Bronchial epithelial cell (primary cell): ENCODE measurements at places on chromosomes 1 and 21. TPM values are rescaled to one million over a fixed set of nuclear protein-coding genes. Genes with fewer than 3 reads are reported as not detected.

DNA sequence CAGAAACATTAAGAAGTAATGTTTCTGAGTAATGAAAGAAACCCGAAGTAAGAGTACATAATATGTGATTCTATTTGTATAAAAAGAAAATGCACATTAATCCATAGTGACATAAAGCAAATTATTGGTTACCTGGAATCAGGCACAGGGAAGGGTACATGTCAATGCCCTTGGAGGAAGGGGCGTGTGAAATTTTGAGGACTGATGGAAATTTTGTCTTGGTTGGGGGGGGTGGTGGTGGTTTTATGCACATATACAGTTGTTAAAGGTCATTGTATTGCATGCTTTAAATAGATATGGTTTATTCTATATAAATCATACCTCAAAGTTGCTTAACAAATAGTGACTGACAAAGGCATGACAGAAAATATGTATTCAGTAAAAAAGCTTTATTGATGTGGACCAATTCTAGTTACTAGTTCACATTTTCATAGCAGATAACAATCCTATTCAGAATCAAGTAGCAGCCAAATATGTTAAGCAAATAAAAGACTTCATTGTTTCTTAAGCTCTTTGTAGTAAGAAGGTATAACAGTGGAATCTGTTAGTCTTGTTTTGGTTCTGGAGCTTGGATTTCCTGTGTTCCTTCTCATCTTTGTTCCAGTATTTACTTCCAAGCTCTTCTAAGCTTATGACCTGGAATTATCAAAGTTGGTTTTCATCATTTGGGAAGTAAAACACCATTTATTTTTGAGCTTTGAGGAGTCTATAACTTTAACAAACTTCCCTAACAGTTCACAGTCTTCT, 15.1 kb downstream of the BACH1 start:
- DNase-seq, result no peak

DNA sequence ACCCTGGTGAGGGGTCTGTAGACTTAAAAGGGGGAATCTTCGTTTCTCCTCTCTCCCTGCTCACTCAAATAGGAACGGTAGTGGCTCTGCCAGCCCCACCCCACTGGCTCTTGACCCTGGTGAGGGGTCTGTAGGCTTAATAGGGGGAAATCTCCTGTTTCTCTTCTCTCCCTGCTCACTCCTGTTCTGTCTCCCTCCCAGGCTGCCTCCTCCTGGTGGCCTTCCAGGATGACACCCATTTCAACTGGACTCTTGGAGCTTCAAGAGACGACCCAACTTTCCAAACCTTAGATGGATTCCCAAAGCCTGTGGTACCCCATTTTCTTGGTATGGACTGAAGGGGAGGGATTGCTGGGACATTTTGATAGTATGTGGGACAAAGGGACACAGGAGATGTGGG, 1.4 kb upstream of the EPHB2 start:
- no peak for DNase-seq

OLFML3 gene
- 0.13 and 1.6 TPM in 2 replicates for total RNA-seq

DNA sequence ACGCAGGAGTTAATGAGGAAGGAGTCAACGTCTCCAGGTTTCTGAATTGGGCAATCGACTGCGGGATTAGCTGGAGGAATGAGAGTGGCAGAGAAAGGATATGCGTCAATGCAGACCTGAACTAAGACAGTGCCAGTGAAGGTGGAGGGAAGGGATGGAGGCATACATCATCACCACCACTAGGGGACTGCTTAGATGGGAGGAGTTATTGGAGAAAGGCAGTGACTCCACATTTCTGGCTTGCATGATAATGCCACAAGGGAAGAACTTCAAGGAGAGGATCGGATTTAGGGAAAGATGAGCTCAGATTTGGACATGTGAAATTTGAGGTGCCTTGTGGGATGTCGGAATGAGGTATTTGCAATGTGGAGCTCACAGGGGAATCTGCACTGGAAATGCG, 17.5 kb downstream of the VASH2 start:
- DNase-seq, result peak; percentile 67

DNA sequence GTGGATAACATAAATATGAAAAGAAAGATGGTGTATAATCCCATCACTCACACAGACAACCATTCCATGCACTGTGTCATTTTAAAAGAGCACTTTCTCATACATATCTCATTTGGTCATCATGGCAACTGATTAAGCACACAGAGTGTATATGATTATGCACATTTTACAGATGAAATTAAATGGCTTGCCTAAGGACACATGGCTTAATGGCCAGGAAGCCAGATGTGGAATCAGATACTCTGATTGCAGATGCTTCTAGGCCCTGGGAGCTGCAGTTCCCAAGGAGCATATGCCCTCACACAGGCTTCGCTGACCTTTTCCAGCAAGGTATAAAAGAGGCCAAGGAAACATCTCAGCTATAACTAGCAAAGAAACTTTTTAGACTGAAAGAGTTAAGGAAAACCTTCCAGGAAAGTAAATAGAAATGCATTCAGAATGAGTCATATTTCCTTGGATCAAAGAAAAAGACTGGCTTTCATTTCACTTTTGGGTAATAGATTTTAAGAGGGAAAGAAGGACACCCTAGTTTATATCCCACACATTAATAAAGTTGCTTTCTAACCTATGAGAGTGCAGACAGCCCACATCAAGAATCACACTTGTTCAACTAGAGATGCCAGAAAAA, 19.6 kb upstream of the FAM89A start:
- DNase-seq, result peak; percentile 45

DNA sequence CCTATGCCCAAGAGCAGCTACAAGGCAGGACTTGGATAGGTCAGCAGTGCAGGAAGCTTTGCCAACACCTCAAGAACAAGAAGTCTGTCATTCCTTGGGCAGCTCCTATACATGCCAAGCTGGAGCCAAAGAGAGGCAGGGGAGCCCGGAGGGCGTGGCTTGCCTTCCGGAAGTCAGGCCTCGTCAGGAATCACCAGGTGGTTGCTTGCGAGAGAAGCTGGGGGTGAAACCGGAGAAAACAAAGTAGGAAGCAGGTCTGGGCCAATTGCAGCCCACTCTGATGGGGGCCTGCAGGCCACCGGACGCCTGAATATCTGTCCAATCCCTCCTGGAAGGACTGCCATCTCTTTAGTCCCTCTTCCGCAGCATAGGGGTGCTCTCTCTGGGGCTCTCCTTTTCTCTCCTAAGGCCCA, 794 bp upstream of the FAM76A start:
- DNase-seq, result peak; percentile 30

DNA sequence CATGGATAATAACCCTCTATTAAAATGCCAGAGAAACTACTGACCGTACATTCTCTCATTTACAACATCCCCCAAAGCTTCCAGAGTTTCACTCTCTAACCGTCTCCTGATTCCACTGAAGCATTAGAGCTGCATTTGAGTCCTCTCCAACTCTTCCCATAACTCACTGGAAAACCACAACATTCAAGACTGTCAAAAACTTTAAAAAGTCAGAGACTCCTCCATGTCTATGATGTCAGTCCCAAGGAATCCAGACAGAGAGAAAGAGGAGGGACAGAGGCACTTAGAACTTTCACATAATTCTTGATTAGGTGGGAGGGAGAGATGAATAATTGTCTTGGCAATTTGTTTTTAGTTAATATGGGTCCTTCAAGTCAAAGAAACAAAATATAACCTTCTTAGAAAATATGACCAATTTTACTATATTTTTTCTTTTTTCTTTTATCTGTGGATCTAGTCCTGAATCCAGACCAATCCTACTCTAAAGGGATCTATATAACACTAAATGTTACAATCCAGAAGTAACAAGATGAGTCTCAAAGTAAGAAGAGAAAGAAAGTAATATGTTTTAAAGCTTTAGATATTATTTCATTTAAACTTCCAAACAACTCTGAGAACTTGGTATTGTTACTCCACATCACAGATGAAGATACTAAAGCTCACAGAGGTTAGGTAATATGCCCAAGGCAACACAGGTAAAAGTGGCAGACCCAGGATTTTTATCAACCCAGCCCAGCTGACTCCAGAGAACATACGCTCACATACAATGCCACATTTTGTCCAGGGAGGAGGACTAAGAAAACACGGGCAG, 23.8 kb downstream of the OTUD7B start:
- DNase-seq, result no peak

GRCh38 chr21:44923480-44924084, 2.9 kb upstream of the ITGB2 start:
- DNase-seq, result no peak

DNA sequence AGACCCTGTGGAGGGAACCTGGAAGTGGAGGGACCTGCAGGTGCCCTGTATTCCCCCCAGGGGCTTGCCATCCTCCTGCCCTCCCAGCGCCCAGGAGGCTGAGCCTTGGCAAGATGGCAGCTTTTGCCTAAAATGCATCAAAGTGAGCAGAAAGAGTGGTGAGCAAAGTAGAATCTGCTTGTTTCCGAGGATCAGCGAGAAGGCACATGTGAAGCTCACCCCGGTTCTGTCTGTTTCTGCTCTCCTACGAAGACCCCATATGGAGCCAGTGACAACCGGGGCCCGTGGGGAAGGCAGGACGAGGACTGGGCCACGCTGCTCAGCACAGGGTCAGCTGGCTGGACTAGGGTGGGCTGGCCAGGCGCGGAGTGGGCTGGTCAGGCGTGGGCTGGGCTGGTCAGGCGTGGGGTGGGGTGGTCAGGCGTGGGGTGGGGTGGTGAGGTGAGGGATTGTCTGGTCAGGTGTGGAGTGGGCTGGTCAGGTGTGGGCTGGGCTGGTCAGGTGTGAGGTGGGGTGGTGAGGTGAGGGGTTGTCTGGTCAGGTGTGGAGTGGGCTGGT, 5.2 kb upstream of the FNDC10 start:
- no peak for DNase-seq

VAV3 gene
- 10.5 and 30.1 TPM in 2 replicates for total RNA-seq

GPR37L1 gene
- total RNA-seq, result under 0.01 TPM in 1 of 2 replicates, not detected in the other

ZBTB17 gene
- 33.7 and 34.3 TPM in 2 replicates for total RNA-seq

DNA sequence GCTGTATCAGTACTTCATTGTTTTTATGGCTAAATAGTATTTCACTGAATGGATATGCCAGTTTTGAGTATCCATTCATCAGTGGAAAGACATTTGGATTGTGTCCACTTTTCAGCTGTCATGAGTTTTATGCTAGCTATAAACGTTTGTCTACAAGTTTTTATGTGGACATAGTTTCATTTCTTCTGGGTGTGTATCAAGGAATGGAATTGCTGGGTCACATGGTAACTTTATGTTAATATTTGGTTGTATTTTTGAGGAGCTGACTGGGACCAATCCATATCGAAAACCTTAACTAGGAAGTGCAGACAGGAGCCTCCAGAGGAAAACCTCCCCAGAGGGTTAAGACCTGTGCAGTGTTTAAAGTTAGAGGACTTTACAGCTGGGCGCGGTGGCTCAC, 31.8 kb upstream of the DISC1 start:
- no peak for DNase-seq

- no peak for DNase-seq
Observed at GRCh38 chr1:18001725-18002124, 105.9 kb upstream of the IGSF21 start.

- DNase-seq, result no peak
Observed at GRCh38 chr1:116370181-116370580, 2.9 kb upstream of the ATP1A1 start.

KCNJ9 gene
- total RNA-seq, result under 0.01 and 0.13 TPM in 2 replicates

- DNase-seq, result no peak
Observed at GRCh38 chr1:227937031-227937837, 10.5 kb downstream of the WNT9A start.

IGSF9 gene
- 6.3 and 16.8 TPM in 2 replicates for total RNA-seq

DNA sequence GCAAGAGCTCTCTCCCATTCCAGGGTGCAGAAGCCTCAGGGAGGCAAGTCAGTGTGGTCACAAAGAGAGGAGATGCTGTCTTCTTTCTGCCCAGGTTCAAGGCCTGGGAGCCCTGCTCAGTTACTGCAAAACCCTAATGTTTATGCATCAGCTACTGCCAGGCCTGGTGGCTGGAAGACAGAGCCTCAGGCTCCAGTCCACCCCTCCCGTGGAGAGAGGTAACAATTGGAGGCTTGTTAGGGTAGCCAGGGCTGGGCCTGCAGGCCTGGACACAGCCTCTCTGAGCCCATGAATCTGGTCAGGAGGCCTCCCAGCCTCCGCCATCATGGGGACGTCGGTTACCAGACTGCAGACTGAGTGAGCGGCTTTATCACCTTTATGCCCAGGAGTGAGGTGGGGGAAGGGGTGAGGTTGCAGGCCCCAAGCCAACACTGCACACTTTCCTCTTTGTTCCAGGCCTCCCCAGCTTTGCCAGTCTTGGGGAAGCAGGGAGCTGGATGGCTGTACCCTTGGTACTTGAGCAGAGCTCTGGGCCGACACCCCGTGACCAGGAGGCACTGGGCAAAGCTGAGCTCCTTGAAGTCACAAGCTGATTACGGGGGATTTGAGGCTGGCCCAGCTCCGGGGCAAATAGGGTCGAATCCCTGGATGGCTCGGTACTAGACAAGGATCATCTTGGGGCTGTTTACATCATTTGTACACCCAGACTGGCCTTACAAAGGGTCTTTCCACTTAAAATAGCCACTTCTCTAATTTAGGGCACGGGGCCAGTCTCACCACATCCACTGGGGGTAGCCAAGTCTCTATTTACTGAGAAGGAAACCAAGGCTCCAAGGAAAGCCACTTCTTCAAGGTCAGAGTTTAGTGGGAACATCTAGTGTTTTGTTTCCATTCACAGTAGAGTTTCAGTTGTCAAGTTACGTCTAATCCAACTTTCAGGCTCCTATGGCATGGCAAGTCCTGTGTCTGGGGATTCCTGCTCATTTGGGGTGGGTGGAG, 5.2 kb downstream of the SLC2A1 start:
- no peak for DNase-seq

GRCh38 chr1:166999075-166999474, 10.0 kb downstream of the MAEL start:
- DNase-seq, result no peak

RCC1 gene
- total RNA-seq, result 55.9 and 122 TPM in 2 replicates

GRCh38 chr1:12142141-12142823, 24.5 kb upstream of the TNFRSF1B start:
- DNase-seq, result no peak

GRCh38 chr1:239436286-239436685, 49.9 kb downstream of the CHRM3 start:
- DNase-seq, result no peak
